ENCODE measurements at places on chromosomes 2 and 18.

- peak; percentile 22 for DNase-seq
These were observed 3.7 kb upstream of the PCBP1 start for GRCh38 chr2:70083344-70084156.

DNA sequence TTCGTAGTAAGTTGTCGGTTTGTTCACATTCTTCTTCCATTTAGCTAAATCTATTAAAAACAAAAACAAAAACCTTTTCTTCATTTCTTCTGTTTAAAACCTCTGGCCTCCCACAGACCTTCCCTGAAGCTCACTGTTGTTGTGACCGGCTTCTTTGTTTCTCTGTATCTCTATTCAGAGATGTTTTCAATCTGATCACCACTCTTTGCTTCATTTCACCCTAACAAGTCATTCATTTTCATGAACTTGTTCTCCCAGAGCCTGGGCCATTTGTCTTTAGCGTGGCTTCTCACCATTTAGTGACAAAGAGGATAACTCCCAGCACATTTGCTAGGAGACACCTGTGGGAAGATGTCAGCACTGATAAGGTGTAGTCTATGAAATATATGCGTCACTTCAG lies 794.2 kb downstream of the ERBB4 start:
- DNase-seq, result no peak

DNA sequence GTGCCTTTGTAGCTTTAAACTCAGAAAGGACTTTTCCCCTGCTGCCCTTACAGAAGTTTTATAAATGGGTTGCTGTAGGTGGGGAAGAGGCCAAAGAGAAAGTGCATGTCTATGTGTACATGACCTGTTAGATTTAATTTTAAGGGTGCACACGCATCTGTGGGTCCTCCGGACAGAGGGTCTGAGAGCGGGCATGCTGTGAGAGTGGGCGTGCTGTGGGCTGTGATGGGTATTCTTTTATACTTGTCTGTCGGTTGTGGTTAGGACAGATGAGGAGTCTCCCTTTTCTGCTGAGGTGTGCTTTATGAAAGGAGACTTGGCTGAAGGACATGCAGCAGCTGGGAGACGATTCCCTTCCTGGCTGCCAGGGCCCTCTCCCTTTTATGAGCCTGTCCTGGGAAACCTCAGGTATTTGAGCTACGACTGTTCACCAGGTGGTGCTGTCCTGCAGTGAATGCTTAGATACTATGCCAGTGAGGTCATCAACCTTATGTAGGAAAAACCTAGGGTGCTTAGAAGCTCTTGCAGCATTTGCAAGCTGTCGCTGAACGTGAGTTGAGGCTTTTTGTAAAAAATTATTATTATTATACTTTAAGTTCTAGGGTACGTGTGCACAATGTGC lies 67.5 kb downstream of the TANC1 start:
- DNase-seq, result peak; percentile 68

GRCh38 chr2:222057347-222058073 lies 241.3 kb downstream of the PAX3 start:
- peak; percentile 21 for DNase-seq

GRCh38 chr2:71511776-71512175 lies 58.4 kb downstream of the DYSF start:
- no peak for DNase-seq

GRCh38 chr2:207337234-207338219 lies 171.8 kb upstream of the KLF7 start:
- DNase-seq, result peak; percentile 53

- no peak for DNase-seq
These were observed 23.9 kb downstream of the SPTBN1 start for GRCh38 chr2:54480025-54480424.

- peak; percentile 97 for DNase-seq
These were observed 174.0 kb downstream of the TGIF1 start for GRCh38 chr18:3623769-3624545.

GRCh38 chr2:173999724-174000123 lies 34.6 kb upstream of the SP3 start:
- DNase-seq, result no peak

DNA sequence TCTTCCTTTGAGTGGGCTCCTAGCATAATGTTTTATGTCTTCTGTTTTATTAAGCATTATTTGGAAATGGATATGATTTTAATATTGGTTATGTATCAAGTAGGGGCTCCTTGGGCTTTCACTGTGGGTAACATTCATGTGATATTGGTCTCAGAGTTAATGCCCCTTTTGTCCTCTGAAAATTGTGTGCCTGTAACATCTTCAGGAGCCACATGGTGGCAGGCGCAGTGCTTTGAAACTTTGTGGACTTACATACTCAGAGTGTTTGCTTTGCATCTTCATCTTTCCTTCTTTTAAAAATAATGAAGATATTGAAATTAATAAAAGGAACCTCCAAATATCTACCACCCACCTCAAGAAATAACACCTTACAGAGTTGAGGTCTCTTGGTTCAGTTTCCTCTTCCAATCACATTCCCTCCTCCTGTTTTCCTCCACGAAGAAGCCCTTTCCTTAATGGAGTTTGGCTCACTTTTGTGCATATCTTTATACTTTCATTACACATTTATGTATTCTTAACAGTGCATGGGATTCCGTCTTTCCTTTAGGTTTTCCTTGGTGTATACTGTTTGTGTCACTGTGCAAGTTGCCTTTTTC lies 73.5 kb downstream of the LIMS1 start:
- DNase-seq, result peak; percentile 60

DNA sequence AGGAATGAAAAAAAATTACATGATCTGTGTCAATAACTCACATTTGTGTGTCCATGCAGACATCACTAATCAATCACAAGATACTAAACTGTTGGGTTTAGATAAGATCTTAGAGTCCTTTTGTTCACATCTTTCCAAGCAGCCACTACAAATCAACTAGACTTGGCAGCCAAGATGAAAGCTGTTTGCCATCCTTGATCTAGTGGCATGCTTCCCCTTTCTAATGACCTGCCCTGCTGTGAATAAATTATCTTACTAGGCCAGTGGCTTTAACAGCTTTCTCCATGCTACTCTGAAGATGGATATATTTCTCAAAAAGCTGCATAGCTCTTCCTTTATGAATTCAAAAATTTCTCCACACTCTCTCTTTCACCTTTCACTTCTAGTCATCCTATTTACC lies 1338.0 kb upstream of the ACVR2A start:
- DNase-seq, result no peak

- DNase-seq, result peak; percentile 88
These were observed 186.6 kb downstream of the NRP2 start for GRCh38 chr2:205868773-205869333.

- DNase-seq, result peak; percentile 66
These were observed 20.1 kb downstream of the TPGS2 start for GRCh38 chr18:36808681-36809080.

- no peak for DNase-seq
These were observed 50.4 kb downstream of the CCDC93 start for GRCh38 chr2:117963446-117963845.

DNA sequence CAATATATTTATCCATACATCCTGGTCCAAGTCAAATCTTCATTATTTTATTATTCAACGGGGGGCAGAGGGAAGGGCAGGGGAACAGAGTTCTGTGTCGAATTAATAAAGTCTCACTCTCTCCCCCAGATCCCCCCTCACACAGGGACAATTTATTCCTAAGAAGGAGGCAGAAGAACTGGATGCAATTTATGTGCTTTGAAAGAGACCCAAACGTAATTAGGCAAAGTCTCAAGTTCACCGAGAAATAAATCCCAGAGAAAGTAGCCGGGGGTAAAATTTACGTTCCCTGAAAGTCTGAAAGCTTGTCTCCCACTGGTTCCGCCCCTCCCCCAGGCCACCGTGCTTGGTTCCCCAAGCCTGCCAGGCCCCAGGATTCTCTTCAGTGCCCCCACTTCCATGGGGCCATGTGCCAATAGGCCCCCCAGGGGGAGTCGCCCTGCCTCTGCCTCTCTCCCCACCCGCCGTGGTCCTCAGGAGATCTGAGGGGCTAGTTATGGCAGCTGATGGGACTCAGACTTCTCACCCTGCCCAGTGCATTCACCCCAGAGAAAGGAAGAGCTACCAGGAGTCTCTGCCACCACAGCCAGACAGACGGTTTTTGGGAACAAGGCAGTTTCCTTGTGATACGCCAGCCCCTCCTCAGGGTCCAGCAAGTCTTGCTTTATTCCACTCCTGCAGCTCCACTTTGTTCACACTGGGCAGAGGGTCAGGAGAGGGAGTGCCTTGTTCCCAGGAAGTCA lies 215.5 kb downstream of the CYP26B1 start:
- DNase-seq, result no peak

GRCh38 chr2:37586663-37587317 lies 84.7 kb downstream of the CDC42EP3 start:
- no peak for DNase-seq

- DNase-seq, result no peak
These were observed 165.7 kb upstream of the PXDN start for GRCh38 chr2:1910021-1910420.

GRCh38 chr2:138364554-138365162 lies 136.9 kb upstream of the SPOPL start:
- peak; percentile 13 for DNase-seq

DNA sequence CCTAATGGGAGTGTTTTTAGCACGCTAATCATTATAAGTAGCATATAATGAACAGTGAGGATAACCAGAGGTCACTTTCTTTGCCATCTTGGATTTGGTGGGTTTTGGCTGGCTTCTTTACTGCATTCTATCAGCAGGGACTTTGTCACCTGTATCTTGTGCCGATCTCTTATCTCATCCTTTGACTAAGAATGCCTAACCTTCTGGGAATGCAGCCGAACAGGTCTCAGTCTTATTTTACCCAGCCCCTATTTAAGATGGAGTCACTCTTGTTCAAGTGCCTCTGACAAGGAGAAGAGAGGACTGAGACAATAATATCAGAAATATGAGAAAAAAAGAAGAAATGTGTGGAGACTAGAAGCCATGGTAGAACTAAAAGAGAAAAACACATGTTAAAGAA lies 276.4 kb downstream of the TMX3 start:
- DNase-seq, result no peak

DNA sequence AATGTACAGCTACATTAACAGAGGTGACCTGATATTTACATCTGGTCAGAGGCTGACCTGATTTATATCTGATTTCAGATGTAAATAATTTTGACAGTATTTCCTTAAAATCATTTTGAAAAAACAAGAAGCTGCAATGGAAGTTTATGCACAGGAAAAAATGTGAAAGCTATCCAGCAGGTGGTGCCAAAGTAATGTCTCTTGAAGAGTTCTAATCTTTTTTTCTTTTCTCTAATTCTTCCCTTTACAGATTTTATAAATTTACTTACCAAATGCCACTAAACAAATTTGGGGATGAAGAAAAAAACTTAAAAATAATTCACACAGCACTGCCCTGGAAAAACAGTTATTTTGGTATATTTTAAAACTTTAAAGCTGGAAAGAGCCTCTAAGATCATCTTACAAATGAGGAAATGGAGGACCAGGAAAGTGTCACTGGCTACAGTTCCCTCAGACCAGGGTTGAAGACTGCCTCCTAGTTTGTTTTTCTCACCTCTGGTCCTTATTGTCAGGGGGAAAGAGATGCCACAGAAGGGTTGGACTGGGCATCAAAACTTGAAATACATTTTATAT lies 16.4 kb upstream of the FBLN7 start:
- DNase-seq, result peak; percentile 63

GRCh38 chr2:10720306-10720705 lies 1.1 kb upstream of the ATP6V1C2 start:
- DNase-seq, result no peak

DNA sequence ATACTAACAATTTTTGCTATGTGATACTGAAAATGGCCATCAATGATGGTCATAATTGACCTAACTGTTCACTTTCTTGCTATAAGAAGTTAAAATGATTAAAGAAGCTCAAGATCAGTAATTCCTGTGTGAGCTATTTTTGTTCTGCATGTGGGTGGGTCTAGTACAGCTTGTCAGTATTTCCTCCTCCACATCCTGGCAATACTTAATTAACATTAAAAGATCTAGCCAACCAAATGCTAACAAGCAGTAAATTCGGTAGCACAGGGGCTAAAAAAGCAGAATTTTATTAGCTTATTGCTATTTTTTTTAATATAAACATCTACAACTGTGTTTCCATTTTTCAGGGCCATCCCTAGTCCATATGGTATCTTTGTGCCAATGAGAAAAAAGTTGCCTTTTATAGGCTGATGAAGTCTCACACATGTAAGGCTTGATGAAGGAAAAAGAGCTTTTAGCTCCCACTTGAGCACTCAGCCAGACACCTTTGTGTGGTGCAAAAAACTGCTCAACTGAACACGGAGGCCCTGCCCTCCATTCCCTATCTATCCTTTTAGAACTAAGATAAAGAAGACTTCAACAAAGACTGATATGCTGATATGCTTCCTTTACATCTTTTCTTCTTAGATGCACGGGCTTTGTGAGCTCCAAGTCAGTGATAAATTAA lies 4.9 kb upstream of the PNO1 start:
- DNase-seq, result no peak

DNA sequence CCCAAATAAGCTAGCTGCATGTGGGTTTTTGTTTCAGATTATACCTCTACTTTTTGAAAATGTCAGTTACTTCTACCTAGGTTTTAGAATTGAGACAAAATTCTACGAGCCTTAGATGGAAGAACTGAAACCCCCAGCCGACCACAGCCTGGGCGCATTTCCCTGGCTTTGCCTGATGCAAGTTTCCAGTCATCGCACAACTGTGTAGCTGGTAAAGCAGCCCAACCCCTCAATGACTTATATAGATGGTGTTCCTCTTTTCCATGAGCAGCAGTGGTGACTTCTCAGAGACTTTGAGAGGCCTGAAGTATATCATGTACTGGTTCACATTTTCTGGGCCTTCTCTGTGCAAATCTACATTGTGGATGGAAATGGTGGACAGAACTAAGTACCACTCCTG lies 515.4 kb upstream of the RAB6C start:
- no peak for DNase-seq

- peak; percentile 72 for DNase-seq
These were observed 292.7 kb upstream of the SLC39A10 start for GRCh38 chr2:195364015-195364965.

DNA sequence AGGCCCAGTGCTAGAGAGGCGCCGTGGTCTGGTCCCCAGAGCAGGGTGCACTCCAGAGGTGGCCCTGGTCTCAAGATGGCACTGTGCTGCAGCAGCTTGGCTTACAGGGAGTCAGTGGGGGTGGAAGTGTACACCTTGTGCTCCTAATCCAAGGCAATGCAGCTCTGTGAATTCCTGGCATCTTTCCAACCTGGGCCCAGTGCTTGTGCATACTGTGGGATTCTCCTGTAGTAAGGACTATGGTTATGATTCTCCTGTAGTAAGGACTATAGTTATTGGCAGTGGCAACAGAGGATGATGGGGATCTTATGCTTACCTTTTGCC lies 616.7 kb upstream of the REG3G start:
- DNase-seq, result no peak

GRCh38 chr2:4357121-4357520 lies 653.7 kb downstream of the DCDC2C start:
- no peak for DNase-seq

DNA sequence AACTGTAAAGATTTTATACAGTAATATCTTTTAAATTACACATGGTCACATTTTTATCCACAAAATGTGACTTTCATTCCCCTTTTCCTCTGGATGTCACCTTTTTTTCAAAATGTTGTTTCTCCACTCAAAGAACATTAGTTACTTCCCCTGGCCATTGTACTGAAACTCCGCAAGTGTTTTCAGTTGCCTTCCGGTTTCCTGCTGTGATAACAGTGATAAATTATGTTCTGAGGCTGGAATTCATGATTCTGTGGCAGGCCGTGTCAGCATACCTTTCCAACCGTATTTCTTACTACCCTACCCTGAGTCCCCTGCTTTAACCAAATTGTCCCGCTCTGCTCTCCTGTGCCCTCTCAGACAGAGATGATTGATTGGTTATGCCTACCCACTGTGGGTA lies 53.5 kb downstream of the MGAT5 start:
- DNase-seq, result no peak

GRCh38 chr18:9708057-9708433 lies at the start of gene RAB31:
Gene RAB31 (plus strand): TSS chr18:9708301. CDS start chr18:9708406, 105 bp downstream.
- peak; percentile 77 for DNase-seq

GRCh38 chr2:95037384-95037839 lies 11.9 kb downstream of the MAL start:
- DNase-seq, result no peak
